ENCODE measurements at places on chromosomes 7 and 10. TPM values are rescaled to one million over a fixed set of nuclear protein-coding genes. Genes with fewer than 3 reads are reported as not detected.

Gene HOXA1
- polyA plus RNA-seq, result 2.5 TPM

Gene PAX4
- polyA plus RNA-seq, result not detected

Gene HKDC1
- 16.9 TPM for polyA plus RNA-seq

Gene CALHM1
- polyA plus RNA-seq, result 0.07 TPM

Gene OR6B1
- polyA plus RNA-seq, result not detected

Gene TDRD1
- not detected for polyA plus RNA-seq

Gene FOXI2
- 1.8 TPM for polyA plus RNA-seq

Gene LOXL4
- polyA plus RNA-seq, result 4.9 TPM

Gene VWA2
- 1.7 TPM for polyA plus RNA-seq

Gene RGR
- polyA plus RNA-seq, result not detected

Gene CUTC
- polyA plus RNA-seq, result 24.7 TPM

- DNase-seq, result no peak
These were observed 168.8 kb downstream of the C1GALT1 start for GRCh38 chr7:7351156-7351555.

DNA sequence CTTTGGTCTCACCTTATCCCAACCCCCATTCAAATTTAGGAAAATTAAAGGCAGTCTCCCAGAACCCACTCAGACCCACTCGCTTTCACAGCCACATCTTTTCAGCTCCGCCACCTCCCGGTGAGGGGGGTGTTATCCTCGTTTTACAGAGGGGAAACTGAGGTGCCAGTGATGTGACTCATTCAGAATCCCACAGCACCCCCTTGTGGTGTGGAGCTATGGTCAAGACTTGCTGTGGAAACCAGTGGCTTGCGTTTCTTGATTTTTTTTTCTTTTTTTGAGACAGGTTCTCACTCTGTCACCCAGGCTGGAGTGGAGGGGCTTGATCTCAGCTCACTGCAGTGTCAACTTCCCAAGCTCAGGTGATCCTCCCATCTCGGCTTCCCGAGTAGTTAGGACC lies 27.6 kb downstream of the SLC35G1 start:
- DNase-seq, result no peak

GRCh38 chr10:106254071-106254470 lies 910.4 kb downstream of the SORCS1 start:
- DNase-seq, result no peak

- no peak for DNase-seq
These were observed 137.5 kb upstream of the WDR11 start for GRCh38 chr10:120713573-120714205.

DNA sequence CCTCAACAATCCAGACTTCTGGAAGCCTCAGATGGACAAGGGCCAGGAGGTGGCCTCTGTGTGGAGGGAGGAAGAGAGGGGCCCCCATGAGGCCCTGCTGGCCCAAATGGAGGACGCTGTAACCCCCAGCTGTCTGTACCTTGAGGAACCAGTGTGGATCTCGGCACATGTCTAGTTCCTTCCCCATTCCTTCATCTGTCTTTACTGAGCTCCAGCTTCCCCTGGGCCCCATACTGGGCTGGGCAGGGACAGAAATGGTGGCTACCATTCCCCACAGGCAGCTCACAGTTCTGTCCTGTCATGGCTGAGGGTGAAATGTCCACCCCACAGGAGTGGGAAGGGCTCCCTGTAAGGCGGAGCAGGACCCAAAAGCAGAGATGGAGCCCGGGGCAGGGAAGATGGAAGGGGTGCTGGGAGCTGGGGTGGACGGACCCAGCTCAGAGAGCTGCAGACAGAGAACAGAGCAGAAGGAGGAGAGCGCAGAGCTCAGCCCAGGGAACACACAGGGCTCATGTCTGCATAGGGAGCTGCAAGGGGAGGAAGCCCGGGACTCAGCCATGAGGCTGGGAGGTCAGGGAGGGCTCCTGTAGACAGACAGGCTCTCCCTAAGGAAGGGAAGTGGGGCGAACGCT lies 22.8 kb downstream of the ANTXRL start:
- no peak for DNase-seq

GRCh38 chr10:73232887-73233286 lies 14.2 kb downstream of the DNAJC9 start:
- DNase-seq, result no peak

DNA sequence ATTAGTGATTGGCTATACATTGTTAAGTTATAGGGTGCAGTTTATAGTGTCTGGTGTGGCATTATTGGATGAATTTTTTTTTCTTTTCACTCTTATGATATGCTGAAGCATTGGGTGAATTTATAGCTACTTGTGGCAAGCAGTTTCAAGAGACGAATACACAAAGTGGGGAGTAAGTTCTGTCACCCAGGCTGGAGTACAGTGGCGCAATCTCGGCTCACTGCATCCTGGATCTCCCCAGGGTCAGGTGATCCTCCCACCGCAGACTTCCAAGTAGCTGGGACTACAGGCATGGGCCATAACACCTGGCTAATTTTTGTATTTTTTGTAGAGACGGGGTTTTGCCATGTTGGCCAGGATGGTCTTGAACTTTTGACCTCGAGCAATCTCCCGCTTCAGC lies 6.3 kb upstream of the SIRT1 start:
- DNase-seq, result no peak

DNA sequence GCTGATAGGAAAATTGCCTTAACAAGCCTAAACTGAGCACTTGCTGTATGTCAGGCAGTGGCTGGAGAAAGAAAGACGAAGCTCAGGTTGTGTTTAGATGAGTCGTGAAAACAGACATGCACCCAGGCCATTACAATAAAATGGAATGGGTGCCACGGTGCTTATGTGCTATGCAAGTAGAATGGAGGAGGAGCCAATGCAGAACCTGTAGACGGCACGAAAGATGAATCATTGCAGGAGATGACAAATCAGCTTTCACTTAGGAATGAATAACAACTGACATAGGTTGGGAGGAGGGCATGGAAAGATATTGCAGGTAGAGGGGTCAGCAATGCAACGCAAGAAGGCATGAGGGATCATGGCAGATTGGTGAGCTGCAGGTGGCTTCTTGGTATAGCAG lies 61.2 kb upstream of the ARHGAP21 start:
- DNase-seq, result no peak

- no peak for DNase-seq
These were observed 14.7 kb downstream of the GRID2IP start for GRCh38 chr7:6536262-6537260.

DNA sequence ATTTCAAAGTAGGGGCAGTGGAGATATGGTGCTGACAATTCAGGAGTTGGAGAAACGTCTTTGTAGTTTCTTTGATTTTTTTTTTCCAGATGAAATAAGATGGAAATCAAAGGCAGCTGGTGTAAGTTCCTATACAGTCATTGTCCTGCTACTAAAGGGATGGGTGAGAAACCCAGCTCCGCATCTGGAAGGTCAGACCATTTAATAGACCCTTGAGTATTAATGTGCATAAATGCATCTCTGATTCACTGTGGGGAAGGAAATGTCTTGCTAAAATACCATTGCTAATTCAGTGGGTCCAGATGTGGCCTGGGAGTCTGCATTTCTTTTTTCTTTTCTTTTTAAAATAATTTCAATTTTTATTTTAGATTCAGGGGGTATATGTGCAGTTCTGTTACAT lies 15.5 kb downstream of the ABCB4 start:
- DNase-seq, result no peak

- DNase-seq, result no peak
These were observed 23.4 kb upstream of the FIGNL1 start for GRCh38 chr7:50473531-50473930.

GRCh38 chr10:91296471-91296870 lies 76.0 kb downstream of the PCGF5 start:
- no peak for DNase-seq

DNA sequence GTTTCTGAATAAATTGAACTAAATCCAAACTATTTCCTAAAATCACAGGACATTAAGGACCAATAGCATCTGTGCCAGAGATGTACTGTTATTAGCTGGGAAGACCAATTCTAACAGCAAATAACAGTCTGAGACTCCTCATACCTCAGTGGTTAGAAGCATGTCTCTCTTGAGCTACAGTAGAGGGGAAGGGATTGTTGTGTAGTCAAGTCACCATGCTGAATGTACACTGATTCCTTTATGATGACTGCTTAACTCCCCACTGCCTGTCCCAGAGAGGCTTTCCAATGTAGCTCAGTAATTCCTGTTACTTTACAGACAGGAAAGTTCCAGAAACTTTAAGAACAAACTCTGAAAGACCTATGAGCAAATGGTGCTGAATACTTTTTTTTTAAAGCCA lies 13.9 kb downstream of the MEST start:
- DNase-seq, result no peak

- no peak for DNase-seq
These were observed 38.2 kb downstream of the NDUFB2 start for GRCh38 chr7:140734729-140735128.

DNA sequence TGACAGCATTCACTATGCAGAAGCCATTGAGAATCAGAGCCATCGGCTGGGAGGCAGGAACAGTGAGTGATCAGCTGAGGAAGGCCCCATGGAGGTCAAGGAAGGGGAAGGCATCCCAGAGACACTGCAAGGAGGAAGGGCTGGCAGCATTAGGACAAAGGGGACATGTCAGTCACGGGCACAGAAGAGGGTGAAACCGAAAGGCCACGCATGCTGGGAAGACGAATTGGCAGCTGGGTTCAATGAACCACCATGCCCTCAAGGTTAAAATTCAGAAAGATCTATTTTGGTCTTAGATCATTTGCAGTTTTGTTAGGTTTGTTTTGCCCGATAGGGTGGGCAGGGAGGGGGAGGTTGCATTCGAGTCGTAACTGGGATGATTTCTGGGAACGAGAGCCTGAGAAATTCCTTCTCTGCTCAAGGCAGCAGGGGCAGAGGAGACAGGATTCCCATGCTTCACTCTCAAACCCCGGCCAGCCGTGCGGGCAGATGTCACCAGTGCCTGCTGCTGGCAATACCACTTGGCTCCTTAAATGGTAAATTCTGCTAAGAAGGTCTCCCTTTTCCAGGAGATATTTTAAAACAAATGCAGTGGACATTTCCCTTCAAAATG lies 57.7 kb downstream of the ASB13 start:
- no peak for DNase-seq

DNA sequence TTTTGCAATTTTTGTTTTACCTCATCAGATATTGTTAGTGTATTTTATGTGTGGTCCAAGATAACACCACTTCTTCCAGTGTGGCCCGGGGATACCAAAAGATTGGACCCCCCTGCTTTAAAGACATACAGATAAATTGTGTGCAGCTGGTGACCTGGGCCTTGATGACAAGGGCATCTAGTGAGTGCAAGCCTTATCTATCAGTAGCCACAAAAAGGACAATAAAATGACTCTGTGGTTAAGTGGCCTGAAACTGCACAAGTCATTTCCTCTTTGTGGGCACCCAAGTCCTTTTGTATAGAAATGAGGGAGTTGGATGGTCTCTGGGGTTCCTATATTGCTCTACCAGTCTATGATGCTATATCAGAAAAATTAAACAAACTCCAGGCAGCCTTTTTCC lies 98.1 kb downstream of the PARD3 start:
- no peak for DNase-seq

DNA sequence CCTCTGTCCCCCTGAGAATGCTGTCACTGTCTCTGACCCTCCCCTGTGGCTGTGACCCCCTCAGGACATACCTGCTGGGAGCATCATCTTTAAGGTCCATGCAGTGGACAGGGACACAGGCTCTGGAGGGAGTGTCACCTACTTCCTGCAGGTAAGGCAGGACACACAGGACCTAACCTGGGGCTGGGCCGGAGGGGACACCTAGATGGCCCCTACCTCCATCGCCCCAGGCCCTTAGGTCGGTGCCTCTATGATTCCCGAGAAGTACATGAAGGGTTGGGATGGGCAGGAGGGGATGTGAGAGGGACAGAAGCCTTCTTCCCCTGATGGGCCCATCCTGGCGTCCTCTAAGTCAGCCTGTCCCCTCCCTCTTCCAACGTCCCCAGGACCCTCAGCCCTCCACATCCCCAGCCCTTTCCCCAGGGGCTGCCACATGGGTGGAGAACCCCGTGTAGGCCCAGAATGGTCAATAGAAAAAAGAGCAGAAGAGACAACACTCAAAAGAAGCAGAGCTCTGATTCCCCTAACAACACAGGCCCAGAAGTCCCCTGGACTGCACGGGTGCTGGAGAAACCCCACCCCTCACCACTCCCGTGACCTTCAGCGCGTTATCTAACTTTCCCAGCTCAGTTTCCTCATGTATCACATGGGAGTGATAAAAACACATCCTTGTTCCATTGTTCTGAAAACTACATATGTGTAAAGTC lies 6.4 kb downstream of the CDHR1 start:
- DNase-seq, result no peak

- DNase-seq, result no peak
These were observed 75.6 kb downstream of the PTPRN2 start for GRCh38 chr7:158512042-158512441.

DNA sequence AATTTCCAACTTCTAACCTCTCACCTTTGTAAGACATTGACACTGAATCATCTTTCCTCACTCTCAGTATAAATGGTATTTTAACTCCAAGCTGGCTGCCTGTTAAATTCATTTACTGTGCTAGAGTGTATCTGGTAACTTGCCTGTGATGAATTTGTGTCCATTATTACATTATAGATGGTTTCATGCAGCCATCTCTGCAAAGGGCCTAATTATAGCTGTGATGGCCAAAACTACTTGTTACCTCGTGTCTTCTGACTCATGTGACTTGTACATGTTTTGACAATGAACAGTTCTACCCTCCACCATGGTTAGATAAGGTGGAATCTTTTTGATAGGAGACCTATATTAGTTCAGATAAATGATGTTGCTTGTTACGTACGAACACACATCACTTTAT lies 392.0 kb downstream of the PAXIP1 start:
- DNase-seq, result no peak

- no peak for DNase-seq
These were observed 68.5 kb downstream of the TET1 start for GRCh38 chr10:68628576-68629127.

- no peak for DNase-seq
These were observed 191.1 kb upstream of the BMPER start for GRCh38 chr7:33714208-33714607.

GRCh38 chr10:133481086-133481643 lies 27.4 kb downstream of the SCART1 start:
- no peak for DNase-seq

- no peak for DNase-seq
These were observed 107.3 kb upstream of the STARD3NL start for GRCh38 chr7:38070718-38071117.

GRCh38 chr7:158784270-158784669 lies 45.0 kb downstream of the ESYT2 start:
- no peak for DNase-seq

- DNase-seq, result no peak
These were observed 44.9 kb downstream of the CAV1 start for GRCh38 chr7:116569737-116570136.

All from right renal cortex interstitium (tissue), 3 donors.